ENCODE measurements at places on chromosomes 1 and 21.

- DNase-seq = peak; percentile 67
Measured at GRCh38 chr1:17045634-17046333, 8.0 kb downstream of the SDHB start.

- no peak for DNase-seq
Measured at GRCh38 chr1:239977416-239977815, 114.3 kb upstream of the FMN2 start.

GRCh38 chr21:34519016-34519415 lies 7.0 kb upstream of the KCNE1 start:
- DNase-seq = no peak

- no peak for DNase-seq
Measured at GRCh38 chr1:26786437-26787380, 1.0 kb upstream of the PIGV start.

DNA sequence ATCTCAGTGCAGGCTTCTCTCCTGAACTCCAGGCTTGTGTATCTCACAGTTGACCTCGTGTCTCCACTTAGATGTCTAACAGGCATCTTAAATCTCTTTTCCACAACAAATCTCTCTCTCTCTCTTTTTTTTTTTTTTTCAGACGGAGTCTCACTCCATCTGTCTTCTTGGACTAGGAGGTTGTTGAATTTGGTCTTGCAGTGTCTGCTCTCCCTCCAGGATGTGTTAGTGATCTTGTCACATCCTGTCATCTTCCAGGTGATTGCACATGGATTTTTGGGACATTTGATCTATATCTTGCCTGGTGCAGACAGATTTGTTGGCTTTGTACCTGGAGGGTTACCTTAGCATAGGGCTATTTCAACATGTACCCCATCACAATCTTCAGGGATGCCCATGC lies 26.5 kb upstream of the KCNA10 start:
- no peak for DNase-seq

- no peak for DNase-seq
Measured at GRCh38 chr21:46050668-46051378, 47.1 kb upstream of the COL6A2 start.

DNA sequence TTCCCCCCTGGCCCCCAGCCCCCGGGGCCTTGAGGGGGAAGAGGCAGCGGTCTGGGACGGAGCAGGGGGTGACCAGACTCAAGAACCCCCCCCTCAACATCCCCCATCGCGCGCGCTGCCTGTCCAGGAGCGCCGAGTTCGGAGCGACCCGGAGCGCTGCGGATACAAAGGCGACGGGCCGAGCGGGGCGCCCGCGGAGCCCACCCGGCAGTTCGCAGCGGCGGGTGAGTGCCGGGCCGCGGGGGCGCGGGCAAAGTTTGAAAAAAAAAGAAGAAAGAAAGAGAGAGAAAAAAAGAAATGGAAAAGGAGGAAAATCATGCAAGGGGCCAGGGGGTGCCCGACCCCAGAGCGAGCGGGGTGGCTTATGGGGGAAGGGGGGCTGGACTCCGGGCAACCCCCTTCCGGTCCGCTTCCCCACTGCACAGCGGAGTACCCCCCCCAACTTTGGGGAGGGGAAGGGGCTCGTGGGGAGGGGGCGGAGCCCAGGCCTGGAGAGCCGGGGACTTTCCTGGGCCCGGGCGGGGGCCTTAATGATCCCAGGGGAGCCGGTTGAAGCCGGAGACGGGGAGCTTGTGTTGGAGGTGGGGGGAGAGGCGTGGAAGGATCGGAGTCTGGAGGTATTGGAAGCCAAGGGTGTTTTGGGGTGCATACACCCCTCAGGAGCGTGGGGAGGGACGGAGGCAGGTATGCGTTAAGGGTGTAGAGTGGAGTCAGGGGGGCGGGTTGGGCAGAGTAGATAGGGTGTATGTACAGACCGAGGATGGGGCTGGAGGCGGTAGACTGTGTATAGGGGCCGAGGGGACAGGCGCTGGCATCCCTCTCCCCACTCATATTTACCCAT lies 502 bp downstream of the VANGL2 start:
- peak; percentile 35 for DNase-seq
